Heart left ventricle (tissue), 16 donors: ENCODE measurements at places on chromosomes 6 and 20. TPM values are rescaled to one million over a fixed set of nuclear protein-coding genes. Genes with fewer than 3 reads are reported as not detected.

DNA sequence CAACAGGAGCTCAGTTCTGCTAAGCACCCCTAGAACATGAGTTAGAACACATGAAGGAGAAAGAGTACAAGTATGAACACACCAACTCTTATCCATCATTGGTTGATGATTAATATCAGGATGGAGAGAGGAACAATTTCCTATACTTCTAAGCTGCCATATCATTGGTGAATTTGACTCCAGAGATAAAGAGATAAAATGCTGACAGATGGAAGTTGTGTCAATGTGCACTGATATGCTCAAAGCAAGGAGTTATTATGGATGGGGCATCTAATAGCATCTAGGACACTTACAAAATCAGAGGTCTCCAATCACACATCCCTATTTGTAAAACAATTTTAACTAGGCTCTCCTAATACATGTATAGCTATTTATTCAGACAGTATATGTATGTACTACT lies 145.4 kb downstream of the BFSP1 start:
- DNase-seq: no peak

- no peak for DNase-seq
Measured at GRCh38 chr6:122207794-122208193, 191.7 kb upstream of the HSF2 start.

GRCh38 chr20:60214901-60215815 lies 256.9 kb downstream of the CDH26 start:
- DNase-seq: no peak

- DNase-seq: no peak
Measured at GRCh38 chr6:36649701-36650484, 28.6 kb upstream of the CDKN1A start.

DNA sequence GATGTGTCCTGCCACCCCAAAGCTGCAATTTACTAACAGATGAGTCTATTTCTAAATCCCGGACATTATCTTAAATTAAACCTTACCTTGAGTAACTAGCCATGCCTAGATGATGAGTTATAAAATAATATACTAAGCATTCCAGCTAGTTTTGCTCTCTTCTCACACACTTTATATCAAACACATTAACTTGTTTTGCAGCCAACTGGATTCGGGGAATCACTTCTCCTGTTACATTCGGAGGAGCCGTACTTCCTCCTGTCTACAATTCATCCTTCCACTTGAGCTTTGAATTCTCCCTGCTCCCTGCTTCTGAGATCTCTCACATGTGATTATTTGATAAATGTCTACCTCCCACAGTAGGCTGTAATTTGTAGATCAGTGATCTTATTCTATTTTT lies 420.1 kb downstream of the GJA1 start:
- no peak for DNase-seq

Gene CCDC170
- total RNA-seq: 0.30 TPM

Gene RWDD2A
- 4.8 TPM for total RNA-seq

Gene RHAG
- total RNA-seq: not detected

Gene FAXC
- total RNA-seq: 3.2 TPM

Gene CDKN1A
- 99.8 TPM for total RNA-seq
